Lung (tissue), 17 donors: ENCODE measurements at places on chromosomes 6 and 20. TPM values are rescaled to one million over a fixed set of nuclear protein-coding genes. Genes with fewer than 3 reads are reported as not detected.

ADGRF4 gene
- polyA plus RNA-seq: 0.10 TPM

PKIB gene
- polyA plus RNA-seq: 7.4 TPM

SLA2 gene
- polyA plus RNA-seq: 1.6 TPM

DEFB119 gene
- not detected for polyA plus RNA-seq

MYCT1 gene
- polyA plus RNA-seq: 15.1 TPM

MMP24 gene
- polyA plus RNA-seq: 4.1 TPM
